ENCODE measurements at places on chromosomes 6 and 20.

GRCh38 chr6:142530566-142530965 is 228.8 kb downstream of the ADGRG6 start:
- DNase-seq = no peak

DNA sequence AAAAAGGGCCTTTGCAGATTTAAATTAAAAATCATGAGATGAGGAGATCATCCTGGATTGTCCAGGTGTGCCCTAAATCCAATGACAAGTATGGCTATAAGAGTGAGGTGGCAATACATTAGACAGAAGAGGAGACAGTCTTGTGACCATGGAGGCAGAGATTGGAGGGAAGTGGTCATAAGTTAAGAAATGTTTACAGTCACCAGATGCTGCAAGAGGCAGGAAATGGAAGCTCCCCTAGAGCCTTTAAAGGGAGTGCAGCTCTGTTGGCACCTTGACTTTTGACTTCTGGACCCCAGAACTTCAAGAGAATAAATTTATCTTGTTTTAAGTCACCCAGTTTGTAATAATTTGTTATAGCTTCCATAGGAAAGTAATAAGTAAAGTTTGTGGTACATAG is 61.1 kb downstream of the HMGN3 start:
- no peak for DNase-seq

- DNase-seq = no peak
Observed at GRCh38 chr20:9590189-9590588, 75.8 kb downstream of the LAMP5 start.

GRCh38 chr6:45584127-45584526 is 206.4 kb upstream of the SUPT3H start:
- no peak for DNase-seq

- DNase-seq = no peak
Observed at GRCh38 chr20:52996658-52997057, 24.5 kb downstream of the TSHZ2 start.

- no peak for DNase-seq
Observed at GRCh38 chr6:70996106-70996505, 39.2 kb upstream of the B3GAT2 start.

GRCh38 chr6:108546079-108547049 is 14.4 kb upstream of the FOXO3 start:
- DNase-seq = no peak

DNA sequence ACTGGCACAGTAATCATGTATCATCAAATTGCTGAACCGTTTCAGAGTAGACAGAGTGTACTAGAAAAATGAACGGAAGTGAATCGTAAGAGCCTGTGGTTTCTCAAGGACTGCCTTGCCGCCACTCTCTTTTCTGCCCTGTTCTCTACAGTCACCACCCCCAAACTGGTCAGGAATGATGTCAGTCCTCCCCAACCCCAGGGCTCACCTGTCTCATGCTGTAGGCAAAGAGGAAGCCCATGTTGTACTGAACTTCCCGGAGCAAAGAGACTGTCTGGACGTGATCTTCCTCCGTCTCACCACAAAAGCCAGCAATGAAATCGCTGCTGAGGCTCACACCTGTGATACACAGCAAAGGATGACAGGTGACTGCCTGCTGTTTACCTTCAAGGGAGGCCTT is 31.0 kb downstream of the CDK5RAP1 start:
- no peak for DNase-seq

GRCh38 chr6:118784641-118785164 is 109.2 kb upstream of the ASF1A start:
- no peak for DNase-seq
